ENCODE measurements at places on chromosomes 11 and 22.

DNA sequence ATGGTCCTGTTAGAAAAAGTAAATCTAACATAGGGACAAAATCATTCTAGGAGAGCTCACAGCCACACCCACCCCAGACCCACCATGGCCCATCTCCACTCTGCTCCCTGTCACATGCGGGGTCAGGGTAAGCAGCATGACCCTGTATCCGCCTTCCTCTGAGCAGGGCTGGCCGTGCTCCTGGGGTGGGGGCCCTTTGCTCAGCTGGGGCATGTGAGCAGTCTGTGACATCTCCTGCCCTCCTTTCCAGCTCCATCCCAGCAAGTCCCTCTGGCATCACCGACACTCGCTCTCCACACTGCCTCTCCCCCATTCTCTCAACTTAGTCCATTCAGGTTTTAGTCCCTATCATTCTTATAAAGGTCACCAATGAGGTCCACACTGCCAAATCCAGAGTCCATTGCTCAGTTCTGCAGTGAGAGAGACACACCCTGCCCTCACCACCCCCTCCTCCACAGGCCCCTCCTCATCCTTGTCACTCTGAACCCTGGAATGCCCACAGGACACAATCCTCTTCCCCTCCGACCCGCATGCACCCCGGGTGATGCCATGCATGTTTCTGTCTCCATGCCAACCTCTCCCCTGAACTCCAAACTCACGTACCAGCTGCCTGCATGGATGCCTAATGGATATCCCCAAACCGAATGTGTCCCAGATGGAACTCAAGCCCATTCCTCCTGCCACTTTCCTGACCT, 65.1 kb upstream of the PITPNB start:
- DNase-seq, result no peak

GRCh38 chr11:24084956-24085355, 411.9 kb upstream of the LUZP2 start:
- no peak for DNase-seq

GRCh38 chr22:39718206-39718605, 147.7 kb downstream of the CACNA1I start:
- DNase-seq, result no peak

- DNase-seq, result no peak
Observed at GRCh38 chr11:85672105-85672902, 7.4 kb upstream of the CREBZF start.

GRCh38 chr22:37954686-37955085, 1.2 kb downstream of the POLR2F start:
- DNase-seq, result no peak

GRCh38 chr11:32939866-32940265, 47.3 kb downstream of the QSER1 start:
- no peak for DNase-seq

- no peak for DNase-seq
Observed at GRCh38 chr11:45748801-45749200, 56.1 kb upstream of the SLC35C1 start.

- no peak for DNase-seq
Observed at GRCh38 chr11:17564687-17565042, 17.6 kb downstream of the OTOG start.

DNA sequence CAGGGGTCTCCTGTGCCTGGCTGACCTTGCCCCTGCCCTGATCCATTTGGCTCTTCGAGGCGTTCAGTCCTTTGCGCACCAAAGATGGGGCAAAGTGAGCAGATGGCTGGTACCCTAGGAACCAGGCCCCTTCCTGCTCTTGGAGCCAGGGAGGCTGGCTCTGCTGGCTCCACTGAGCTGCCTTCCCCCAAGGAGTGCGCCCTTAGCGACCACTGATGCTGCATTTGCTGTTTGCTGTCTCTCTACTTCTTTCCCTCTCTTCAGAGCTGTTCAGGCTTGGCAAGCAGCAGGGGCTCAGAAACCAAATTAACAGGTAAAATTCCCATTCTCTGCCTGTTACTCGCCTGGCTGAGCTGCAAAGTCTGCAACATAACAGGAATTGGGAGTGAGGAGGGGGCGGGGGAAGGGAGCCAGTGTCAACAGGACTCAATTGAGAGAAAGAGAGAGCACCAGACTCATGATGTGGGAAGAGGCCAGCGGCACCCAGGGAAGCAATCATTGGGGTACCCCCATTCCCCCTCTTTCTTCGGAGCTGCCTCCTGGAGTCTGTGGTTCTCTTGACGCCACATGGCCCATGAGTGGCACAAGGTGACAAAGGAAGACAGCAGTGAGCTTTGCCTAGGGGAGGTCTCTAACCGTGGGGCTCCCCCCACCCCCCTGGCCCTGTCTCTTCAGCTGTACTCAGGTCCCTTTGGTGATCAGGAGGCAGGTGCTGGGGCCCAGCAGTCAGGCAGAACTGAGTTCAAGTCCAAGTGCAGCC, 102.3 kb downstream of the TP53I11 start:
- no peak for DNase-seq

- DNase-seq, result no peak
Observed at GRCh38 chr22:31738566-31738965, 11.4 kb downstream of the PRR14L start.

- DNase-seq, result no peak
Observed at GRCh38 chr11:90229791-90230190, 6.9 kb upstream of the CHORDC1 start.

- no peak for DNase-seq
Observed at GRCh38 chr11:130721023-130721681, 195.1 kb downstream of the SNX19 start.

DNA sequence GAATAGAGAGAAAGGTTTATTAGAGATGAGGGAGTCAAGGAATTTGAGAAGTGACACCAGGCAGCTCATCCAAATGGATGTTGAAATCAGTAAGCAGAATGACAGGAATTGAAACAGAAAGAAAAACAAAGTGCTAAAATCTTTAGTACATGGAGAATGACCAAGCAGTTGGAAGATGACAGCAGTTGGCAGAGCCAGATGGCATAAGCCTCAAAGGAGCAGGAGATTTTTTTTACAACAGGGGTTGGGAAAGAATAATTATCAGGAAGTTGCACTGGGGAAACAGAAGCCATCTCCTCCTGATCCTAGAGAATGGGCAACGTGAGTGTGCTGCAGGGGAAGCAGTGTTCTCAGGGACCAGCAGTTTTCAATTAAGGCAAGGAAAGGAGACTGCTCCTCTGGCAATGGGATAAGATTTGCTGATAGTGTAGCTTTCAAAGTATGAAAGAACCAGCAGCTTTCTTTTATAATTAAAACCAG, 28.9 kb downstream of the RAB39A start:
- peak; percentile 98 for DNase-seq

DNA sequence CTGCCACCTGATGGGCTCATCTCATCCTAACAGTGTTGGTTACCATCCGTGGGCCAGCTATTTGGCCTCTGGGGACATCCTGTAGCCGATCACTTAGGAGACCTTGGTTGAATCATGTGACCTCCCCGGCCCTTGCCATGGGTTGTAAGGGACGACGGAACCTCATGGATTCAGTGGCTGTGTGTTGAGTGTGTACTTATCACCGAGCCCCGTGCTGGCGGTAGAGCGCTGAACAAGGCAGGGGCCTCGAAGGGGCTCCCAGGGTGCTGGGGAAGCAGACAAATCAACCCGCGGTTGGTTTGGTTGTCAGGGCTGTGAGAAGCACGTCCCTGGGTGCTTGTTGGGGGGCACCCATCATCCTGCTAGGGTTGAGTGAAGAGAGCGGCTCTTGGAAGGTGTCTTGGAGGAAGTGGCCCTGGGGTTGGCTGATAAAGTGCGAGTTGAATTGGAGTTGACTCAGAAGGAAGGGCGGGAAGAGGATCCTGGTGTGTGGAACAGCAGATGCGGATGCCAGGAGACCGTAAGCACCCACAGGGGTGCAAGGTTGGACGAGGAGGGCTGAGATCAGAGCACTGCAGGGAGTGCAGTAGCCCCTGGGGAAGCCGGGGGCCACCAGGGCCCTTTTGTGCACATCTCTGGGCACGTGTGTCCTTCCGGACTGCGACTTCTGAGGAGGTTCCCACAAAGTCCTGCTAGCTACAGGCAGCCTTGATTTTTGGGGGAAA, 53.6 kb downstream of the MPPED1 start:
- DNase-seq, result no peak

DNA sequence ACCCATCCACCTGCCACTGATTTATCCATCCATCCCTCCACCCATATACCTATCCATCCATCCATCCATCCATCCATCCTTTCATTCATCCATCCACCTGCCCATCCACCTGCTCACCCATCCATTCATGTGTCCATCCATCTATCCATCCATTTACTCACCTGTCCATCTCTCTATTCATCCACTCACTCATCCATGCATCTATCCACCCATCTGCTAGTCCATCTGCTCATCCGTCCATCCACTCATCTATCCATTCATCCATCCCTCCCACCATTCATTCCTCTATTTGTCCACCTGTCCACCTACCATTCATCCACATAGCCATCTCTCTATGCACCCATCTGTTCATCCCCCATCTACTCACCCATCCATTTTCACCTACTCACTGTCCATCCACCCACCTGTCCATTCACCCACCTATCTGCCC, 48.6 kb upstream of the CCDC188 start:
- DNase-seq, result no peak

GRCh38 chr11:128324531-128325141, 262.7 kb downstream of the ETS1 start:
- no peak for DNase-seq

DNA sequence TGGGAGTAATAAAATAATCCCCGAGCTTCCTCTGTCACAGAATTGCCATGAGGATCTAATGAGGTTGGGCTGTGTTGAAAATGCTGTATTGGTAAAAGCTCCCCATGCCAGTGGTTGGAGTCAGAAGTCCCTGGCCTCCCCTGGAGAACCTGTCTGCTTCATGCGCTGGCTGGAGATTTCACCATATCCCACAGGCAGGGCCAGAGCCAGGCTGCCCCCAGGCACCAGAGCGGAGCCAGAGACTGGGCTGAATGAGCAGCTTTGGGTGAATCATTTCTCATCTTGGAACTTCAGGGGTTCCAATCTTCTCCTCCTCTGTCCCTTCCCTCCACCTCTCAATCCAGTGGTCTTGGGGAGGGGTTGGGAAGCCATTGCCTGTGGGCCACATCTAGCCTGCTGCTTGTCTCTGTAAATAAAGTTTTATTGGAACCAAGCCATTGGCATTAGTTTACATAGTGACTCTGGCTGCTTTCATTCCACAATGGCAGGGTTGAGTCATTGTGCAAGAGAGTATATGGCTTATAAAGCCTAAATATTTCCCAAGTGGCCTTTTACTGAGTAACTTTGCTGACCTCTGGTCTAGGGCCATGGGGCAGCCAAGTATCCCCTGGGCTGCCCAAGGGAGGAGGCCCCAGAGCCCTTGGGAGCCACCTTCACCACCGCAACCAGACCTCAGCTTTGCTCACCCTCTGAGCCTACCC, 35.2 kb downstream of the LRRC10B start:
- DNase-seq, result no peak

- no peak for DNase-seq
Observed at GRCh38 chr11:15773476-15774387, 582.6 kb downstream of the SOX6 start.

GRCh38 chr11:65077451-65077850, 6.4 kb downstream of the CDCA5 start:
- DNase-seq, result peak; percentile 39

DNA sequence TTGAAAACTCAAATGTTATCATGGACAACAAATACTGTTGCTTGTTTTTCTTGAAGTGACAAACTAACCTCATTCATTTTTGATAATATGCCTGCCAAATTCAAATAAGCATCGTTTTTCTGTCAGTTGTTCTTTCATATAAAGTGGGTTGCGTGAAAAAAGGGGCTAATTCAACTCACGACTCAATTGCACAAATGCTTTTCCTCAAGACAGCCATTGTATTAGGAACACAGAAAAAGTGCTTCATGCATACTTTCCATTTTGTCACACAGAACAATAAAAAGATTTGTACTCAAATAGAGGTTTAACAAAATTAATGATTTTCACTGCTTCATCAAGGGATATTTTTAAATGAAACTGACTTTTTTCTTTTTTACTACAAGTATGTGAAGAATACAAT, 94.6 kb upstream of the ALKBH3 start:
- DNase-seq, result no peak

- DNase-seq, result no peak
Observed at GRCh38 chr22:39068033-39068785, 8.9 kb upstream of the APOBEC3G start.

DNA sequence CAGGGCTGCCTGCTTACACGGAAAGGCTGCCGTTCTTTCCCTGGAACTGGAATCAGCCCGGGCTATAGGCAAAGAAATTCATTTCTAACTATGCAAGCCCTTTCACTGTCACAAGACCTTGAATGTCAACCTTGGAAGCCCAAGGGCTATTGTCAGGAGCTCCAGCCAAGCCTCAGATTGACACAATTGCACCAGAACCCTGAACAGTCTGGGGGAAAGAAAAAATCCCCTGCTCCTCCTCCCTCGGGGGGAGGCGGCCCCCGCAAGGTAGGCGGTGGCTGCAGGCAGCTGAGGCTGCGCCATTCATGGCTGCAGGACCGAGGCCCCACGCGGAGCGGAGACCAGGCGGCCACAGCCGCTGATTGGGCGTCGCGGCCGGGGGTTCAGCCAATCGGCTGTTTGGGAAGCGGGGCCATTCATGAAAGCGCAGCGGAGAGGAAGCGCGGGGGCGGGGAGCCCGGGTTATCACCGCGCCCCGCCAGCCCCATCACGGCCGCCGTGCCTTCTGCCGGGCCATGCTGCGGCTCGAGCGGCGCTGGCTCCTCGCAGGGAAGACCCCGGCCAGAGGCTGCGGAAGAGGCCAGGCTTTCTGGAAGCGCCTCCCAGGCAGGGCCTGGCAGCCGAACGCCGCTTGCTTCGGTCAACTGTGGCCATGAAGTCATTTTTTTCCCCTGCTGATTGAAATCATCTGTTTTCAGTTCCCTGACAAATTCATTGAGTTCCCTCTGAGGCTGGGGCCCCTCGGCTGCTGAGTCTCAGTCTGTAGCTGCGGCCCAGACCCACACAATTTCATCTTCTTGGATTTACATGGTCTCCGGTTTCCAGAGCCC, 38.1 kb upstream of the LINC01488 start:
- DNase-seq, result peak; percentile 93

DNA sequence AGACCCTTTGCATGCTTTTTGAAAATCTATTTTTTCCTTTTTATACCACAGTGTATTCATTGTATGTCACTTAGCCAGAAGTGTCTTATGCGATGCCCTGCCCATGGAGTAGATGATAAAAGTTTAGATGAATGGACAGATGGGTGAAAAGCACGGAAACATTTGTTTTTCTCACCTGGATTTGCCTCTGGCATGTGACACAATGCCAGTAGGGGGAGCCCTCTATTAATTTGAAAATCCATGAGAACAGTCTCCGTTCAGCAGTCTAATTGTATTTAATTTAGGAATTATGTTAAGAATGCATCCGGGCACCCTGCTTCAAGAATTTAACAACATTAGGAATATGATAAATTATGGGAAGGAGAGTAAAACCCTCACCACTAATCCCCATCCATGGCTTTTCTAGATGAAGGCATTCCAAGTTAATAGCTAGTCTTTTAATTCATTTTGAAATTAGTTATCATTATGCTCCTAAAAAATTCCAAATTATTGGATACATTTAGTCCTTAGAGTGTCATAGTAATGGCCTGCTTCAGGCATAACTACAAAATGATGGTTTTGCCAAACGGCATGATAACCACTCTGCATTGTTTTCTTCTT, 55.3 kb upstream of the ALKBH3 start:
- peak; percentile 19 for DNase-seq

All from inflammatory macrophage treated with lipopolysaccharide for 4 hours (primary cell).